LNCaP clone FGC (cell line): ENCODE measurements at places on chromosomes 7 and 10.

DNA sequence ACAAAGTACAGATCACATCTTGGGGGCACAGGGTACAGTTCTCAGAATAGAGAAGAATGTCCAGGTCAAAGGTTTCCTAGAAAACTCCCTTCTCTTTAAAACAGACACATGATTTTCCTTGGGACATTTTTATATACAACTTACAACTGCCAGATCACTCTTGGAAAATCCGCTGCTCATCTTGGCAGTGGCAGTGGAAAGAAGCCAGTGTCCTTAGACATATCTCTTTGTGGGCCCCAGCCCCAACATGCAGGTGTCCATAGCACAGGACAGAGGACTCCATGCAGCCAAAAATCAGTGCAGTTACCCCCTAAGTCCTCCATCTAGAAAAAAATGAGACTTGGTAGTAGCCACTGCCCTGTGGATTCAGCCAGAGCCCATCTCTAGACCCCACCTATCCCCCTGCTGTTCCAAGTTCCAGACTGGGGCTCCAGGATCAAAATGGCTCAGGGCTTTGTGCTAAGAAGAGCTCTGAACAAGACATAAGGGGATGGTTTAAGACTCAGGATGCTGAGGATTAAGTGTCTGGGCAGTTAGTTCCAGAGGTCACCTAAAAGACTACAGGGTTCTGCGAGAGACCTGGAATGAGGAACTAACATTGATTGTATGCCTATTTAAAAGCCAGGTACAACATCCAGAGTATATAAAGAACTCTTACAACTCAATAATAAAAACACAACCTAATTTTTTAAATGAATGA is 34.4 kb downstream of the HIPK2 start:
- no peak for DNase-seq

DNA sequence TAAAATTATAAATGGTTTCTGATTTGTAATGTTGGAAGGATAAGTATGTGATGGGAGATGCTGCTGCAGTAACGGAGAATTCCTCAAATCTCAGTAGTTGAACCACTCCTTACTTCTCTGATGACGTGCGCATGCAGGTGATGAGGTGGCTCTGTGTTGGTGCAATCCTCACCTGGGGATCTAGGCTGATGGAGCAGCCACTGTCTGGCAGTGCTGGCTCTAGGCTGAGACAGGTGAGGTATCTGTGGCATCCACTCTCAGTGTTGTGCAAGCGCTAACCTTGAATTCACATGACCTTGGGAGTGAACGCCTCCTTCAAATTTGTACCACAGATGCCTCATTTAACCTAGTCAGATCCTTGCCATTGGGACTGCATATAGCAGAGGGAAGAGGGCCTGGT is 35.0 kb downstream of the LHFPL3 start:
- no peak for DNase-seq

GRCh38 chr7:130938661-130939060 is 204.7 kb upstream of the KLF14 start:
- no peak for DNase-seq

GRCh38 chr7:55144333-55145317 is 125.8 kb downstream of the EGFR start:
- DNase-seq, result no peak
